Stimulated activated CD4-positive, alpha-beta T cell treated with anti-CD3 and anti-CD28 coated beads, Interleukin-12 subunit alpha, Interleukin-12 subunit beta, amount 100 ng/mL, for 24 hours (primary cell): ENCODE measurements at places on chromosomes 12 and 14.

DNA sequence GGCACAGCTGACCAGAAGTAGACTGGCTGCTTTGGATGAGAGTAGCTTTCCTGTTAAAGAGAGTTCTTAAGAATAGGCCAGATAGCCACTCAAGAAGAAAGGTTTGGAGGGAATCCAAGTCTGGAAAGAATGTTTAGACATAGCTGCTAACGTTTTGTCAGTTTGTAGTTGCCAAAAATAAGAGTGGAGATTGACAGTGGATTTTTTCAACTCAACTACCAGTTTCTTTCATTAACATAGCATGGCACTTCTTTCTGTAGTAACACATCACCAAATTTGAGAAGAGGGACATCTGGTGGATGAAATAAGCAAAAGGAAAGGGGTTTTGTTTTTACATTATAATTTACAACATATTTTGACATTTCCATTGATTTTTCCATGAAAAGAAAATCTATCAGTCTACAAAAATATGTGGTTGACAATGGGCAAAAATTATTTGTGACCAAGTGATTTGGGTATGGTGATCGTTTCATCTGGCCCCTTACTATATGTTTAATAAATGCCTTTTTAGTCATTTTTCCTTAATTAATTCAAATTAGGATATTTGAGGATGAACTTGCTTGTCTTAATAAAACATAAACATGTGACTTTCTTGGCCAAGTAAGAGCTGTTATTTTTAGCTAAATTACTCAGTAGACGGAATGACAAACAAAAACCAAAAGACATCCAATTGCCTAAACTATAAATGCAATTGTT lies 71.1 kb downstream of the PTPRR start:
- no peak for DNase-seq

DNA sequence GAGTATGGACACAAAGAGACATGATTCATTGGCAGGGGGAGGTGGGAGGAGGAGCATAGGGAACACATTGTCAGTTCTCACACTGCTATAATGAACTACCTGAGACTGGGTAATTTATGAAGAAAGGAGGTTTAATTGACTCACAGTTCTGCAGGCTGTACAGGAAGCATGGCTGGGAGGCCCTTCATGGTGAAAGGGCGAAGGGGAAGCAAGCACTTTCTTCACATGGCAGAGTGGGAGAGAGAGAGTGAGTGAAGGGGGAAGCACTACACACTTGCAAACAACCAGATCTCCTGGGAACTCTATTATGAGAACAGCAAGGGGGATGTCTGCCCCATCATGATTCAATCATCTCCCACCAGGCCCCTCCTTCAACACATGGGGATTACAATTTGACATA lies 391.8 kb downstream of the BMP4 start:
- DNase-seq: no peak

DNA sequence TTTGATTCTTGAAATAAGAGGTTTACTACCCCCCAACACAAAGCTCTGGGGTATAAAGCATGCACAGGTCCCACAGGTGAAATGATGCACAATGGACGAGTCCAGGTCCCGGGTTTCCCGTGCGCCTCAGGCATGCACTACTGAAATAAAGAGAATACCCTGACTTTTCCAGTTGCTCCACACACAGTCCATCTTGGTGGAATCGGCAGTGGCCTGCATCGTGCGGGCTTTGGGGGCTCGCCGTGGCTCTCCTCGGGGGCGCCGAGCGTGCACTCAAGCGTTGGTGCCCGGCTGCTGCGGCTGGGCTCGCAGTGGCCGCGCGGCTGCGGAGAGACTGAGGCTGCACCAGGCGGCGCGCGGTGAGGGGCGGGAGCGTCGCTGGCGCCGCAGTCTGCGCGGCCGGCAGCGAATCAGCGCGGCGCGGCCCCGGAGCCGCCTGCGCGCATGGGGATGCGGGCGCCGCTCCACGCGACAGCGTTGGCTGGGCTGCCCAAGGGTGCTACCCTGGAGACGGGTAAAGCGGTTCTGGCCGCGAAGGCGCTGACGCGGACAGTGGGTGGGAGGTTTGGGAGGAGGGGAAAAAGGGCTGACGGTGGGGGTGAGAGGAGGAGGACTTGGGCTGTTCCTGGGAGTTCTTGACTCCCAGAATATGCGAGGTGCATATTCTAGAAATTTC lies 53.8 kb upstream of the CCDC175 start:
- no peak for DNase-seq

GRCh38 chr14:76546426-76547221 lies 170.7 kb downstream of the ESRRB start:
- peak; percentile 2 for DNase-seq

GRCh38 chr12:39780411-39780912 lies 160.9 kb upstream of the ABCD2 start:
- DNase-seq: no peak

DNA sequence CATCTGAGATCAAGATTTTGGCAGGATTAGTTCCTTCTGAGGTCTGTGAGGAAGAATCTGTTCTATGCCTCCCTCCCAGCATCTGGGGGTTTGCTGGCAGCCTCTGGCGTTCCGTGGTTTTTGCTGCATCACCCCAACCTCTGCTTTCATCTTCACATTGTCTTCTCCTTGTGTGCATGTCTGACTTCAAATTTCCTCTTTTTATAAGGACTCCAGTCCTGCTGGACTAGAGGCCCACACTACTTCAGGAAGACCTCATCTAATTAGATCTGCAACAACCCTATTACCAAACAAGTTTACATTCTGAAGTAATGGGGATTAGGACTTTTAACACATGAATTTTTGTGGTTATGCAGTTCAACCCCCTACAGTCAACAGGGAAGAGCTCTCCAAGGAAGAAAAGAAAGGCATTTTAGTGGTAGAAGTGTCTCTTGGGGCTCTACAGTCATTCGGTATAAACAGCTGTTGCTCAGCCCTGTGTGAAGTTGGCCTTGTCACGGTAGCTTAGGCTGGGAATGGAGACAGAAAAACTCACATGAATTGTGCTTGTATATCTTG lies 89.7 kb downstream of the CAND1 start:
- DNase-seq: no peak

- DNase-seq: no peak
Measured at GRCh38 chr14:19895282-19895681, 20.3 kb downstream of the OR4K2 start.

- DNase-seq: no peak
Measured at GRCh38 chr12:64890873-64891468, 66.5 kb downstream of the TBC1D30 start.

GRCh38 chr12:113299619-113300237 lies 35.2 kb downstream of the SLC8B1 start:
- DNase-seq: no peak

DNA sequence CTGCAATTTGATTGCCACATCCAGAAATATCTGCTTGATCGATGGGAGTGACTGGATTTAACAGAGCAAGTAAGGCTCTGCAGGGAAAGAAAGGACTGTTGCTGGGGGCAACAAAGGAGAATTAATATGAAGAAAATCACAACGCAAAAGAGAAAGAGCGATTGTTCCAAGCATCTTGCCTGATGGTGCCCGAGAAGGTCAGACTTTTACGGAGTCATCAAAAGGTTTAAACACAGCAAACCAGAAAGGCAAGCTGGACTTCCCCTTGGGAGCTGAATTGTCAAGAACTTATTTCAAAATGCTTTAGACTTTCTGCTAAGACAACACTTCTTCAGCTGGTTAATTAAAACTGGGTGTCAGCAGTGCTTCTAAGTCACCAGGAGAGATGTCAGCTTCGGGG lies 791.5 kb downstream of the MED13L start:
- no peak for DNase-seq

GRCh38 chr14:34837801-34838322 lies 37.3 kb downstream of the BAZ1A start:
- no peak for DNase-seq

- no peak for DNase-seq
Measured at GRCh38 chr14:32072676-32073075, 4.4 kb upstream of the ARHGAP5 start.

GRCh38 chr12:139585-139984 lies 73.0 kb downstream of the IQSEC3 start:
- DNase-seq: no peak

- DNase-seq: no peak
Measured at GRCh38 chr12:80936353-80936641, 1.4 kb downstream of the LIN7A start.

DNA sequence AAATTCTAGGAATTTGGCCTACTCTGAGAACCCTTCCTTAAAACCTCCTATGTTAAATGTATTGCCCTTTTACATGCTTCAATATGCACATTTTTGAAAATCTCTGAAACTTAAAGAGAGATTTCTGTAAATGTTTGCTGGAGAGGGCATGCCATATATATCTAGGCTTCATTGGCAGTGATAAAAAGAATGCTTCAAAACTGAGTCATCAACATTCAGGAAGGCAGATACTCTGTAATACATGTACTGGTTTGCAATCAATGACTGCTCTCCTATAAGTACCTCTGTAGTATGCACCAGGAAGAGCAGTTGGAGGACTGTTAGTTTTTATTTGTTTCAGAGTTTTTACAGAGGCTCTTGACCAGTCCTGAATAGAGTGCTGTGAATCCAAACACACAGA lies 739.9 kb downstream of the SLC16A7 start:
- DNase-seq: no peak

GRCh38 chr14:25090716-25091454 lies 40.9 kb upstream of the STXBP6 start:
- no peak for DNase-seq

DNA sequence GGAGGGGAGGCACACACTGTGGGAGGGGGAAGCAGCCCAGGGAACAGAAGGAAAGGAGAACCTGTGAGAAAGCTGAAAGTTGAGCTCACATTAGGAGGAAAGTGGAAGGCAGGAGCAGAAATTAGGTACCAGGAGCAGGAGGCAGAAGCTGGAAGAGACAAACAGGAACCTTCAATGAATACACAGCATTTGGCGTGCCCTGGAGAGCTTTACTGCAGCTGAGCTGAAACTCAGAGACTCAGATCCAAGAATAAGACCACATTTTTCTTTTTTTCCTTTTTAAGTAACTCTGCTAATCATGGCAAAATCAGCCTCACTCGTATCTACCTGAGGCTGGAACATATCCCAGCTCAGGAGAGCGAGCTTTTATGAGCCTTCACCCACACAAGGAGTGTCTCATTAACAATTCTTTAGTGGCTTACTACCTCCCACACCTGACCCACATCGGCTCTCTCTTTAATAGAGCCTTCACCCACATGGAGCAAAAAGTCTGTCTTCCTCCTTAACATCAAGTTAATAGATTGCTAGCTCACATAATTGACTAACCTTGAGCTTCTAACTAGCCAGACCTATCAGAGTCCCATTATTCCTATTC lies 18.2 kb upstream of the CERS5 start:
- DNase-seq: no peak

- no peak for DNase-seq
Measured at GRCh38 chr12:22687361-22688076, 62.5 kb downstream of the ETNK1 start.

GRCh38 chr12:98341026-98341425 lies 174.4 kb upstream of the TMPO start:
- DNase-seq: no peak

DNA sequence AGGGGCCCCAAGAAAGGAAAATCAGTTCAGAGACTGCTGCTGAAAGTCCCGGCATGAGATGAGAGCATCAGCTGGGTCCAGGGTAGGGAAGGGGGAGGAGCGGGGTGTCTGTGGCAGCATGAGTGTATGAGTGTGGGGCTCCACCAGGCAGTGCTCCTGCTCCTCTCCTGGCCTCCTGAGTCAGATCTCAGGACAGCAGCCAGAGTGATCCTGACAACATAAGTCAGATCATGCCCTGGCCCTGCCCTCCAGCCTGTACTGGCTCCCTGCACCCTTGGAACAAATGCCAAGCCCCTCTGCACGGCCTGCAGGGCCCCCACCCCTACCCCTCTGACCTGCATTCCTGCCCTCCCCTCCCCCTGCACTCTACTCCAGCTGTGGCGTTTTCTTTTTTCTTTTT lies 24.2 kb upstream of the LRP1-AS start:
- no peak for DNase-seq

GRCh38 chr12:14935031-14935430 lies 3.3 kb downstream of the ERP27 start:
- DNase-seq: no peak

DNA sequence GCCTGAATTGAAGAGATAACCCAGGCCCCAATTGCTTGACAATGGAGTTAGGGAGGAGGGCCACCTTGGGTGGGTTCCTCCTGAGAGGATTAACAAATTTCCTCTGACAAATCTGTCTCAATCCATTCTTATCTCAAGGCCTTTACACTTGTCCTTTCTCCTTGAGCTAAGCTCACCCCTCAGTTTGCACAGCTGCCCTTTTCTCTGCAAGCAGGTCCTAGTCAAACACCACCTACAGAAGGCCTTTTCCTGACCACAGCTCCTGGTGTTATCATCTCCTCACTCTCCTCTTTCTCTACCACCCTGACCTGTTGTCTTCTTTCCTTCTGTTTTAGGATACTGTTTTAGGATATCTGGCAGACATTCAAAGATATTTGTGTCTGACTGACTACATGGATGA lies 26.4 kb upstream of the GSC start:
- DNase-seq: no peak

GRCh38 chr14:96081767-96082400 lies 42.7 kb downstream of the C14orf132 start:
- DNase-seq: no peak

- no peak for DNase-seq
Measured at GRCh38 chr12:70196811-70197281, 46.4 kb upstream of the CNOT2 start.

- no peak for DNase-seq
Measured at GRCh38 chr14:80304125-80304766, 92.9 kb upstream of the DIO2 start.

- no peak for DNase-seq
Measured at GRCh38 chr14:90987140-90987539, 73.3 kb downstream of the RPS6KA5 start.

DNA sequence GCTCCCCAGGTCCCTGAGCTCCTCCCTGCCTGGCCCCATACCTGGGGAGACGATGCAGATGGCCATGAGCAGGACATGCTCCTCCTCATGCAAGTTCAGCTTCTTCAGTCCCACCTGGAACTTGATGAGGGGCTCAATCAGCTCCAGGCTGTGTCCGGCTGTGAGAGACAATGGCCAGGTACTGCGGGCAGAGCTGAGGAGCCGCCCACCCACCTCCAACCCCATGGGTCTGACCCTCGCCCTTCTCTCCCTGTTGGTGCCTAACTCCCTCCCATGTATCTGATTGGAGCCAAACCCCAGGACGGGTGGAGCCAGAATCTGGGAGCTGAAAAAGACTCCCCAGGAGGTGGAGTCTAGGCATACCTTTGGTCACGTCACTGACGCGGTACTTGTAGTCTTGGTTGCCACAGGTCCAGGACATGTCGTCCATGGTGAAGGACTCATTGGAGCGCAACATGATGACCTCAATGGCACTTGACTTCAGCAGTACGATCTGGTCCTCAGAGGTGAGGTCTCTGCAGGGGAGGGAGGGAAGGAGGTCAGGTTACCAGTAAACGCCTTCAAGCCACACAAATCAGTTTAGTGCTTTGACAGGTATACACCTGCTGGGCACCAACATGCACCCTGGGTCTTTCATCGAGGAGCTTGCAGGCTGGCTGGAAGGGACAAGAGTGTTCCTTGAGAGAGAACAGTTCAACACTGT lies 26.7 kb upstream of the HDAC7 start:
- DNase-seq: no peak
